ENCODE measurements at places on chromosomes 16 and 17.
A peak's percentile ranks its signal among the peaks of the same experiment; 100 is the strongest.

- no peak for DNase-seq
These were observed 29.1 kb downstream of the GAS7 start for GRCh38 chr17:10169290-10169689.

DNA sequence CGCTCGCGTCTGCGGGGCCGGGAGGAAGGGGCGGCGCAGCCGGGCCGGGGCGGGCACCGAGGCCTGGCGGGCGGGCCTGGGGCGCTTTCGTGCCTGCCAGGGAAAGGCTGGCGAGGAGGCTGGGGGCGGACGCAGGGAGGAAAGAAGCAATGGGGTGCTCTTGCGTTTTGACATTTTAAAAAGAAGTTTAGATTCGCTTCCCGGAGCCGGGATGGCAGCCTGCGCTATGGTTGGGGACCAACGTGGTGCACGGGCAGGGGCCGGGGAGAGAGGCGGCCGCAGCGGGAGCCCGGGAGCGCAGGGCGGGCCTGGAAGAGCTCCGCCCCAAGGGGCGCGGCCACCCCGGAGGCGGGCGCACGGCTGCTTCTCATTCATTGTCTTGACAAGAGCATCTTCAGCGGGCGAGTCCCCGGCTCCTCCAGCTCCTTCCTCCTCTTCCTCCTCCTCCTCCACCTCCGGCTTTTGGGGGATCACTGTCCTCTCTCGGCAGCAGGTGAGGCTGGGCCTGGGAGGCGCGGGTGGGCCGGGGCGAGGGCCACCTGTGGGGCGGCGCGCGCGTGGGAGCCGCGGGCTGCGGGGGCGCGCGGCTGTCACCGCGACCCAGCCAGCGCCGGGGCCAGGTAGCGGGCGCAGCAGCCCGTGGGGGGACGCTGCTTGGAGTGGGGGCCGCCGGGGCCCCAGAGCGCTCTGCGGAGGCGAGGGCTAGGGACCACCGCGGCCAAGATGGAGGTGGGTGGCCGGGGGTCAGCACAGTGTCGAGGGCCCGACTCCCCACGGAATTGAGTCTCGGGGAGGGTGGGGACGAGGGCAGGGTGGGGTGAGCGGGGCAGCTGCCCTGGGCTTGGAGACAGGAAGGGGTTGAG is at the start of gene CORO1A:
Gene CORO1A, plus strand, starts transcription at position 370 of the 863 bp plus-strand sequence. CDS start 1,608 bp downstream, outside the sequence.
- peak; percentile 90 for DNase-seq

- no peak for DNase-seq
These were observed 26.9 kb upstream of the PHB1 start for GRCh38 chr17:49441578-49441977.

DNA sequence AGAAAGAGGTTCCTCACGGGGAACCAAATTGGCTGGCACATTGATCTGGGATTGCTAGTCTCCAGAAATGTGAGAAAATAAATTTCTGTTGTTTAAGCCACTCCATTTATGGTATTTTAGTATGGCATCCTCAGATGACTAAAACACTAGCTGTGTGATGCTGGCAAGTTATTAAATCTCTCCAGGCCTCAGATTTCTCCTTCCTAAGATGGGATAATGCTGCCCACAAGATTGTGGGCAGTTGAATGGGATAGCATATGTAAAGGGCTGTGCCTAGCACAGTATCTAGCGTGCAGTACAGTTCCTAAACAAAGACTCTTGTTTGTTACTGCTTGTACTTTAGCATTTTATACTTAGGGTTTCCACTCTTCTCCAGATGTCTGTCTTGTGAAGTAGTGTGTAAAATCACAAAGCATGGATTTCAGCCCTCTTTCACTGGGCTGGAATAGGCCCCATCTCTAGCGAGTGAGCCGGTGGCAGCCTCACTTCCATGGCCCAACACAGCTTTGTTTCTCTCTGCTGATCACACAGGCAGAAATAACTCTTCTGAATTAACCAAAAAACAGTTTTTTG is 38.2 kb upstream of the PHAF1 start:
- DNase-seq, result no peak

DNA sequence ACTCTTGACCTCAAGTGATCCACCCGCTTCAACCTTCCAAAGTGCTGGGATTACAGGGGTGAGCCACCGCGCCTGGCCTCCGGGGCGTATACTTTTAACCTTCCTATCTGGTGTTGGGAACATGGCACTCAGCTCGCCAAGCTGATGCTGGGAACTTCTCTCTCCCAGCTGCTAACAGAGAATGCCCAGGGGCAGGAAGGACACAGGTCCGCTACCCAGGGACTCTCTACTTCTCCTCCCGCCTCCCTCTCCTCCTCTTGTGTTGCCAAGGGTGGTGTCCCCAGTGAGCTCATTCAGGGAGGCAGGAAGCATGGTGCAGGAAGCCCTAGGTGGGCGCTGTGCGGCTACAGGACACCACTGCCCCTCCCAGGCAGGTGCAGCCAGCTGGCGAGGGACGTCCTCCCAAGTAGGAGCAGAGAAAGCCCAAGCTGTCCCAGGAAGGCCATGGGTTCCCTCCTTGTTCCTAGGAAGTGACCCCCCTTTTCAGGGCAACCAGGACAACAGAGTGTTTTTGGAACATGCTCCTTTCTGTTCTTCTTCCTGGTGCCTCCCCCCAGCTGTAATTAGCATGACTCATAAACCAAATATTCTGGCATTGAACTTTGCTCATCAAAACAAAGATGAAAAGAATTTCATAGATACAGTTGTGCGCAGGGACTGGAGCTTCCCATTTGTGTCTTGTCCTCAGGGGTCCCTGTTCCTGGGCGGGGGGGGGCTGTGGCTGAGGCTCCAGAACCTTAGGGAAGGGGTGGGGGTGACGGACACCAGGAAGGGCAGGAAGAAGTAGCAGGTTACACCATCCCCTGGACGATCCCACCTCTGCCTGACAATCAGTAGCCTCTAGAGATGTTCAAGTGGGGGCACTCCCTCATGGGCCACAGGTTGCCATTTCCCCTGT is 2.7 kb downstream of the C1QTNF1 start:
- no peak for DNase-seq

DNA sequence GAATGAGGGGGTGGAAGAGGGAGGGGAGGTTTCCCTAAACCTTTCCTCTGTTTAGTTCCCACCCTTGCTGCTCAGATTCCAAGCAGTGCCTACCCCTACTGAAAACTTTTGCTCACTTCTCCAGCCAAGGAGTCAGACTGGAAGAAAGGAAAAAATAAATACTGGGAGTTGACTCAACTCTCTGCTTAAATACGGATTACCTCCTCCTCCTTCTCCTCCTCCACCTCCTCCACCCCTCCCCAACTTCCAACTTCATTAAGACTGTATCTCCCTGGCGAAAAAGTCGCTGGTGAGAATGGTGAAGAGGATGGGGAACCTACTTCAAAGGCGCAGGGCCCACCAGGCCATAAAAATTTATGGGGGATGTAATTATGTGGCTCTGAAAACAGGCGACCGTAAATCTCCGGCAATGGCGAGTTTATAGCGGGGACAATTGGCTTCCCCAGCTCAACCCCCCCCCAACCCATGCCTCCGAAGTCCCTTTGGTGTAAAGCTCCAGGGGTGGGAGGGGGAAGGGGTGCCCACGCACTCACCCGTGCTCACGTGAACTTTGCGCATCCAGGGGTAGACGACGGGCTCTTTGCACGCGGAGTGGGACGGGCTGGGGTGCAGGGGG is 712 bp downstream of the HOXB4 start:
- no peak for DNase-seq

- no peak for DNase-seq
These were observed 39.7 kb upstream of the NGFR start for GRCh38 chr17:49455272-49455861.

DNA sequence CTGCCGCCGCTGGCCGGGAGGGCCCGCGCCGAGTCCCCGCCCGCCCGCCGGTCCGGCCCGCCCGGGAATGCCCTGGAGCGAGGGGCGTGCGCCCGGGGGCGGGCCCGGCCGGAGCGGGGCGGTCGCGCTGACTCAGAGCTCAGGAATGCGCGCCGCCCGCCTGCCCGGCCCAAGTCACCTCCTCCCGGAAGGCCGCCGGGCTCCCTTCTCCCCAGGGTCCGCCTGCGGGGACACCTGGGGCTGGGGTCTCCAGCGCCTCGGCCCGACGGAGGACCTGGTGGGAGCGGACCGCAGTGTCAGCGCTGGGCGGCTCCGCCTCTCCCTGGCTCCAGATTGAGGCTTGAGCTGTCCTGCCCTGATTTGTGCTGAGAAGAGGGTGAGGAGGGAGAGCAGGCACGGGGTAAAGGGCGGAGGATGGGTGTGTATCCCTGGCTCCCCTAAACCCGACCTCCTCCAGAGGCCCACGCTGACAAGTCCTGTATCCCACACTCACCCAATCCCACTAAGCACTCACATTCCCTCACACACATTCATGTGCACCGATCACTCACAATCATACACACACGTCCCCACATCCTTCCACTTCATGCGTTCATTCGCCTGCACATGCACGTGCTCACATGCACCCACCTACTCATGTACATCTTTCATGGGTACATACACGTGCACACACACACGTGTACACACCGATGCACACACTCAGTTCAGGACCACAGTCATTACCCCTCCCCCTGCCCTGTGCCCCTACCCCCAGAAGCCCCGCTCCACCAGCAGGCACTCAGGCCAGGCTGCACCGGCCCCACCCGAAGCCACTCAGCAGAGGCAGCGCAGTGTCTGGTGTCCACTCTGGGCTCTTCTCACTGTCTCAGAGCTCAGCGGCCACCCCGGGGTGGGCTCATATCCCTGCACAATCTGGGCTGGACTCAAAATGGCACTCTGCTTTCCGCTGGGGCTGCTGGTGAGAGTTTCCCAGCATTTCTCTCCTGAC is at the start of gene RHBDF1:
Gene RHBDF1, minus strand, starts transcription at position 71 of the 988 bp plus-strand sequence. CDS start 7,616 bp downstream, outside the sequence.
- DNase-seq, result no peak

GRCh38 chr16:4200000-4200780 is 41.7 kb downstream of the SRL start:
- peak; percentile 57 for DNase-seq

GRCh38 chr16:70700101-70701020 is 14.5 kb upstream of the MTSS2 start:
- DNase-seq, result no peak

DNA sequence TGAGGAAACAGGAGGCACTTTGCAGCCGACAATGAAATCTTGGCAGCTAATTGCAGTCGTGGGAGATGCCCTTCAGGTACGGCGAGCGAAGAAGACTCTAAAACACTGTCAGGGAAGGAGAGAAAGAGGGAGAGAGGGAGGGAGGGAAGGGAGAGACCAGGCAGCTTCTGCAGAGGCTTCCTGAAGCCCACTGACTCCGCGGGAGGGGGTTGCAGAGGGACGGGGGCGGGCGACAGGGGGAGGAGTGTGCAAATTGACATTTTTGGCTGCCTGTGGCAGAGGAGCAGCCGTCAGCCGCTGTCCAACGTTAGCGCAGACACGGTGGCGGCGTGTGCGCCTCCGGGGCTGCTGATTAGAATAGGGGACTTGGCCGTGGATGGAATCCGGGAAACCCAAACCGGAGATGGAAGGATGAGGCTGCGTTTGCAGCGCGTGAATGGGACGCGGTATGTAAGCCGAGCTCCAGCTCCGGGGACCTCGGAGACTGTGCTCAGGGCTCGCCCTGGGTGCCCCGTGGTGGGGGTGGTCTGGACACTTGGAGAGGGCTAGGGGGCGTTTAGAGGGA is 849.1 kb upstream of the RBFOX1 start:
- no peak for DNase-seq

DNA sequence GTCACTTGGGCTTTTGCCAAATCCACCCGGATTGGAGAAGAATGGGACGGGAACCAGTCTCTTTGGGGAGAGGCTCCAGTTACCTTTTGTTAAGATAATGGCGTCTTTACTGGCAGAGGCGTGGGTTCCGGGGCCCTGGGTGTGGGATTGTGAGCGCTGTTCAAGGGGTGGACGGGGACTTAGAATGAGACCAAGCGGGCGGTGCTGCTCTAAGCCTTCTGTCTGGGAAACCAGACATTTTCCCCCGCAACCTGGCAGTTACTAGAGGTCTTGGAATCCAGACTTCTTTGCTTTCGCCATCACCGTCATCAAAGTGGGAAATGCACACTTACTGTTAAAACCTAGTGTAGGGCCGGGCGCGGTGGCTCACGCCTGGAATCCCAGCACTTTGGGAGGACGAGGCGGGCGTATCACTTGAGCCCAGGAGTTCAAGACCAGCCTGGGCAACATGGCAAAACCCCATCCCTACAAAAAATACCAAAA is 706 bp downstream of the TEN1 start:
- DNase-seq, result no peak

- no peak for DNase-seq
These were observed 266.9 kb upstream of the DYNLRB2 start for GRCh38 chr16:80273635-80274538.

DNA sequence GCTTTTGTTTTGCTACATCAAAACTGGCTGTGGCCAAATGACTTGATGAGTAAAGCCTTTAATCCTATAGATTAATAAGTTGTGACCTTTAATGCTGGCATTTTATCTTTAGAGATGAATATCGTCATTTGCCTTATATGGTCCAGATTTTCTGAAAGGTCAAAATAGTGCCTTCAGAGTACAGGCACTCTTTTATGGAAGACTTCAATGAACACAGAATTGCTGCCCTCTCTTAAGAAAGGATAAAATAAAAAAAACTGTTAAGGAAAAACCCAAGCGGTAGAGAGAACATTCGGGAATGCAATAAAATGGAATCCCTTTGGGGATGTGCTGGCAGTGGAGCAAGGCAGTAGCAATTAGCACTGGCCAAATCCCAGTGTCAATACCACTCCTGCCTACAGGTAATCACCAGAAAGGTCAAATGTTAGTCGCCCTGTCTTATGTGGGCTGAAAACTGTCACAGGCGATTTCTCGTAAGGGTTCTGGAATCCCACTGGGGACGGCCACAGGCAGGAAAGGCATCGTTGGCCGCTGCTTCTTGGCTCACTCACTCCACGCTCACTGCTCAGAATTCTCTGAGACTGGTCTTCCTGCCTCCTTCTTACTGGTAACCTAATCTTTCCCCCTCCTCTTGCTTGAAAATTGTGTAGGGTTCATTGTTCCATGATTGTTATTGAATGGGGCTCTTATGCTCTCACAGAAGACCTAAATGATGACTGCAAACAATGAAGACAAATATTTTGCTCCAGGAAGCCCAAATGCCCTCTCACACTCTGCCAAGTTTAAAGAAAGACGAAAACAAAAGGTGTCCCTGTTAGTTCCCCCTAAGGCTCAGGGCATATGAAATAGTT is 45.4 kb upstream of the HSBP1 start:
- DNase-seq, result no peak

DNA sequence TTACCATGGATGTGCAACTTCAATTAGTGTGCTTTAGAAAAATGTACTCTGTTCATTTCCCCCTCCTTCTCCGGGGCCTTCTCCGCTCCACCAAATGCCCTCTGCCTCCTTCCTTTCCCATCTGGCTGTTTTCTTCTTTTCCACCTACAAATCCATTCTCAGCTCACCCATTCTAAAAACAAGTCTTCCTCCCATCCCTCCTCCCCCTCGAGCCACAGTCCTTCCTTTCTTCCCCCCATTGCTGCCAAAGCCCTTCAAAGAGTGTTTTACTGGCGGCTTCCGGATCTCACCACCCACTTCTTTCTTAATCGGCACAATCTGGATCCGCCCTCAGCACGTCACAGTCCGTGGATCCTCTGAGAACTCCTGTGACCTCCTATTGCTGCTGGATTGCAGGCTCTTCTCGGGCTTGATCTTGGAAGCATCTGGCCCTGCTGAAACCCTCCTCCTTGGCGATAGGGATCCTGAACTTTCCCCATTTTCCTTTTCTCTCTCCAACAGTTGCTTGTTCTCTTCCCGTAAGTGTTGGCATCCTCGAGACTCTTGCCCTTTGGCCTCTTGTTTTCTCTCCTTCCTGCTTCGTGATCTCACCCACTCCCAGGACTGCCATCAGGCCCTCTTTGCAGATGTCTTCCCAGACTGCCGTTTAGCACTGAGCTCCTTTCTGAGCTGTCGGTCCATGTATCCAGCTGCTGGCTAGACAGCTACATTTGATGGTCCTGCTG is 36.0 kb upstream of the FBXO47 start:
- DNase-seq, result peak; percentile 56

GRCh38 chr16:17963185-17963836 is 373.2 kb downstream of the NPIPA8 start:
- no peak for DNase-seq

Measured in activated T-cell treated with anti-CD3 and anti-CD28 coated beads, Interleukin-2, amount 50 U/mL, for 48 hours (primary cell).